ENCODE measurements at places on chromosomes 4 and X. TPM values are rescaled to one million over a fixed set of nuclear protein-coding genes. Genes with fewer than 3 reads are reported as not detected.

Gene TRPC3
- 3.3 TPM for total RNA-seq

Gene GYPA
- total RNA-seq: not detected

Gene SRPK3
- not detected for total RNA-seq

Gene ANK2
- total RNA-seq: 3.4 TPM

Gene RENBP
- total RNA-seq: not detected

- H3K4me1 ChIP-seq: no peaks in the 10 kb centered on the region
- no peak for DNase-seq
- no peak overlapping the region for H3K4me3 ChIP-seq
- no peaks in the 10 kb centered on the region for H3K27me3 ChIP-seq
- H3K27ac ChIP-seq: no peak overlapping the region
Measured at GRCh38 chr4:143782521-143782920, 82.0 kb upstream of the FREM3 start.

- no peaks in the 10 kb centered on the region for H3K27me3 ChIP-seq
- peaks cover 30% of the 10 kb centered on the region for H3K4me1 ChIP-seq
- H3K27ac ChIP-seq: peak overlapping the region; percentile 98
- DNase-seq: peak; percentile 69
- peaks cover 14% of the 10 kb centered on the region for H3K36me3 ChIP-seq
- H3K4me3 ChIP-seq: peak overlapping the region; percentile 94
Measured at GRCh38 chr4:15654593-15655222, 449 bp downstream of the FBXL5 start.

- peaks cover 21% of the 10 kb centered on the region for H3K4me1 ChIP-seq
- H3K27me3 ChIP-seq: no peaks in the 10 kb centered on the region
- no peak overlapping the region for H3K4me3 ChIP-seq
- H3K27ac ChIP-seq: no peak overlapping the region
Measured at GRCh38 chr4:159278399-159278798, 175.5 kb downstream of the RAPGEF2 start.

- no peaks in the 10 kb centered on the region for H3K27me3 ChIP-seq
- H3K36me3 ChIP-seq: no peaks in the 10 kb centered on the region
- H3K4me3 ChIP-seq: no peak overlapping the region
- H3K4me1 ChIP-seq: peaks cover 10% of the 10 kb centered on the region
- no peak for DNase-seq
Measured at GRCh38 chr4:52825460-52826090, 36.5 kb upstream of the RASL11B start.

DNA sequence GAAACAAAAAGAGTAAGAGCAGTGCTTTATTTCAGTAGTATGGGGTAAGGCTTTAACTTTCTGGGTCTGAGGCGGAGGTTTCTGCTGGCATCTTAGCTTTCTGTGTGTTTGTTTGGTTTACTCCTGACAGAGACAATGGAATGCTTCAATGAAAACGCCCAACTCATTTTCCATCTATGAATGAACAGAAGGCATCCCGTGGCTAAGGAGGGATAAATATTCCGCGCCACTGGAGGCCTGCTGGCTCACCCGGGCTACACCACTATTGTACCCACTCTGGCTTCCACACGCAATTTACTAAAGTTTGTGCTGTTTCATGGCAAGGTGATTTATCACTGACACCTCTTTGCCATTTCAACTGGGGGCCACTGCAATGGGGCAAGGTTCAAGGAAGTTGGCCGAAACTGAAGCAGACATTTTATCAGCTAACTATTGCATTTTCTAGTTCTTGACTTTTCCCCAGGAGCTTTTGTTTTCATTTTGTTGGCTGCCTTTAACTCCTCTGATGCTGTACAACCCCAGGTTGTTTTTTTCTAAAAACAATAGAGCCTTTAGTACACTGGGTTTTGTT, 32.8 kb upstream of the PPARGC1A start:
- H3K36me3 ChIP-seq: no peaks in the 10 kb centered on the region
- peak overlapping the region; percentile 81 for H3K27ac ChIP-seq
- H3K27me3 ChIP-seq: no peaks in the 10 kb centered on the region
- no peak overlapping the region for H3K4me3 ChIP-seq
